ENCODE measurements at places on chromosomes 5 and 9.

DNA sequence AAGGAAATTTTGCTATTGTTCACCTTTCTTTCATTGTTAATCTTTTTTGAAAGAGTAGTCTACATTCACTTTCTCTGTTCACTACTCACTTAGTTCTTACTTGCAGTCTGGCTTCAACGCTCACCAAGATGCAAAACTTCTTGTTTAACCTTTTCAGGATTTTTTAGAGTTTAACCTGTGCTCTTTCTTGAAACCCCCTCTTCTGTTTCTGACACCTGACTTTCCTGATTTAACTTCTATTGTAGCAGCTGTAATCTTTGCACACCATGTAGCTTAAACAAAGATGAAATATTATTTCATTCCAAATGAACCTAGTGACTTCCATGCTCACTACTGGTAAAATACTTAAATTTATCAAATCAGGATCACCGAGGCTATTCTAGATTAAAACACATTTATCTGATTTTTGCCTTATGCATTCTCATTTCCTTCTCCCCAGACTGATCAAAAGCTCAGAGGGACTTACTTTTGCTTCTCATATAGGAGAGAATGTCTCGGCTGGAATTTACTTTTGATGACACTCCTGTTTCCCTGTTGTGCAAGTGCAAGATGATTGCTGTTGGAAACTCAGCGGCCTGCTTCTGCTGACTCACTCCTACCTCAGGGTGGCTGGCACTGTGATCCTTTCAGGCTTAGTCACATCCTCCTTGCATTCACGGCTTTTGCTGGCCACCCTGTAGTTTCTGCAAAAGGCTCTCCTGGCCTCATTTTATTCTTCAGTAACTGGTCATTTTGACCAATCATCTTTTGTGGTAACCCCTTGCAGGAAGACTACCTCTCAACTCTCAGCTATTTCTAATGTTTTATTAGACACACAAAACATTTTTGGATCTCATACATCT is 109.3 kb upstream of the IFNE start:
- peak; percentile 98 for ATAC-seq

GRCh38 chr9:78030296-78030552 is 1.4 kb downstream of the GNAQ start:
- ATAC-seq: no peak

DNA sequence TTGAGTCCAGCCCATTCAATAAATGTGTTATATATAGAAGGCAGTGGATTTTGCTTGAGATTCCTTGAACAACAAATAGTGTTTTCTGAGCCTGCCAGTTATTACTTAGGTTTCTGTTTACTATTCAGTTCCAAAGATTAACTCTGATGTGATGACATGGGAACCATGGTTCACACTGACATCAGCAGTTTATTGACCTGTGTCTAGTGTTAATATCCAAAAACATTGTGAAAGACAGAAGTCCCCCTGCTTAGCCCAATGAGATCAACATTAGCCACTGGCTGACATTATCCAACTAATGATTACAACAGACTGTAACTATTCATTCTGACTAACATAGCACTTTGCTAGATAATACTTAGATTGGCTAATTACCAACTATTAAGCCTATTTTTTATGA is 14.9 kb downstream of the APBA1 start:
- ATAC-seq: no peak

GRCh38 chr5:27502236-27502635 is 463.9 kb upstream of the CDH9 start:
- no peak for ATAC-seq

GRCh38 chr9:76085596-76085995 is 195.1 kb downstream of the PCSK5 start:
- no peak for ATAC-seq

DNA sequence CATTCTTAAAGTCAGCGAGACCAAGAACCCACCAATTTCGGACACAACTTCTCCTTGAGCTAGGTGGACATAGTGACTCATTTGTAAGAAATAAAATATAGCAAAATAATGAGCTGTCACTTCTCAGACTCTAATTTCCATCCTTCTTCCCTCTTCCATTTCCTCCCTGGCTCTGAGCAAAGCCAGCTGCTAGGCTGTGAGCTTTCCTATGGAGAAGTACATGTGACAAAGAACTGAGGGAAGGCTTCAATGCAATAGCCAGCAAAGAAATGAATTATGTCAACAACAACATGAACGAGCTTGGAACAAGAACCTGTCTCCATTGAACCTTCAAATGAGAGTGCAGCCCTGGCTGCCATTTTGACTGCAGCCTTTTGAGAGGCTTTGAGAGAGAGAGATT is 25.9 kb upstream of the SELENOP start:
- no peak for ATAC-seq

DNA sequence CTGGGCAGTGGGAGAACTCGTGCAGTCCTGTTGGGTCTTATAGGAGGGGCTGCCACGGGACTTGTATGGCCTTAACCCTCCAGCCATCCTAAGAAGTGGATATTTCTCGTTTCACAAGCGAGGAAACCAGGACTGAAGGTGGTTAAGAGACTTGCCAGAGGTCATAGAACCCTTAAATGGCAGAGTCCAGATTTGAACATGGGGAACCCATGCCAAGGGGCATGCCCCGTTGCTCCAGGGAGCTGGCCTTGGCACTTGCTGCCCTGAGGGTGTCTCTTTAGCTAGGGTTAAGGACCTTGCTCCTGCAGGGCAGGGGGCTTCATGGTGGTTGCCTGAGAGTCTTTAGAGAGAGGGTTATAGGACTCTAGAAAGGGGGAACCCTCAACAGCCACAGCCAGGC is 63.4 kb downstream of the DAB2IP start:
- no peak for ATAC-seq

DNA sequence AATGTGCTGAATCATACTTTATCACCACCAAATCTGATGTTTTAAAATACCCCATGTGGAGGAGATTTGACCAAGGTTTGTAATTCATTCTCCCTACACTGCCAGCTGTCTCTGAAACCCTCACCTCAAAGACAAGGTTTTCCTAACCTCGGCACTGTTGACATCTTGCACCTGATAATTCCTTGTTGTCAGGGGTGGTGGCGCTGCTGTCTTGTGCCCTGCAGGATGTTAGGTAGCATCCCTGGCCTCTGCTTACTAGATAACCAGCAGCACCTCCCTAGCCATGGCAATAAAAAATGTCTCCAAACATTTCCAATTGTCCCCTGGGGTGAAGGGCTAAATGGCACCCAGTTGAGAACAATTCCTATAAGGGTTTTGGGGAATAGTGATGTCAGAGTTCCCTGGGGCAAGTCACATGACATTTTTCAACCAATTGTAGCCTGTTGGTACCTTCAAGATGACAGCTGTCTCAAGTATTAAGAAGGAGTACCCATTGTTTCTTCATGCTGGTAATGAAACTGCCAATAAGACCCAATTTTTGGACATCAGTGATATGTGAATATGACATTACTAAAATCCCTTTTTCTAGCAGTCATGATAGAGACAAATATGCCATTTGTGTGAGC is 160.6 kb upstream of the PLCXD3 start:
- ATAC-seq: no peak

GRCh38 chr5:4700871-4701270 is 439.3 kb upstream of the ADAMTS16 start:
- ATAC-seq: no peak

DNA sequence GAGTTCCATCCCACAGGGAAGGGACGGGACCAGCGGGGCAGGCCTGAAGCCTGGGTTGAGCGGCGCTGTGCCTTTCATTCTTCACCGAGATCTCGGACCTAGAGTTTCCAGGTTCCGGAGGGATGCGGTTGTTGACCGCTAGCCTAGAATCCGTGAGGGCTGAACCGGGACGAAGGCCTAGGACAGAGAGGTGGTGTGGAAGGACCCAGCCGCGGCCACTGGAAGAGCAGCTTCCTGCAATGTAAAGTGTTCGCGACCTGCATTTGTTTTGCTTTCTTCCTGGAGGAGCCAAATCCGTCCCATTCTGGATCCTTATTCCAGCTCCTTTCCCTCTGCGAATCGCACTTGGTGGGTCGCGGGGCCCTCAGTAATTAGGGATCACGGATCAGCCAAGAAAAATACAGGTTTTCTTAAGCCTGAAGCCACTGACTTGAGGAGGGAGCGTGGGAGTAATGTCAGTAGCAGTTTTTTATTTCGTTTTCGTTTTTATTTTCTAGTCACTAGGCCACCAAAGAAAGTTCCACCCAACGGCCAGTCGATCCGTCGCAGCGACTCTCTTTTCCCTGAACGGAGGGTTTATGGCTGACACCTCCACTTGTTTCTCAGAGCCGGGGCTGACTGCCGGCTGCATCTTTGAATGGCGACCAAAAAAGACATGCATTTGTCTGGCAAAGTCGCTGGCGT is 48.6 kb downstream of the ANXA2R start:
- no peak for ATAC-seq

GRCh38 chr9:134505032-134505431 is 136.6 kb upstream of the COL5A1 start:
- ATAC-seq: no peak

DNA sequence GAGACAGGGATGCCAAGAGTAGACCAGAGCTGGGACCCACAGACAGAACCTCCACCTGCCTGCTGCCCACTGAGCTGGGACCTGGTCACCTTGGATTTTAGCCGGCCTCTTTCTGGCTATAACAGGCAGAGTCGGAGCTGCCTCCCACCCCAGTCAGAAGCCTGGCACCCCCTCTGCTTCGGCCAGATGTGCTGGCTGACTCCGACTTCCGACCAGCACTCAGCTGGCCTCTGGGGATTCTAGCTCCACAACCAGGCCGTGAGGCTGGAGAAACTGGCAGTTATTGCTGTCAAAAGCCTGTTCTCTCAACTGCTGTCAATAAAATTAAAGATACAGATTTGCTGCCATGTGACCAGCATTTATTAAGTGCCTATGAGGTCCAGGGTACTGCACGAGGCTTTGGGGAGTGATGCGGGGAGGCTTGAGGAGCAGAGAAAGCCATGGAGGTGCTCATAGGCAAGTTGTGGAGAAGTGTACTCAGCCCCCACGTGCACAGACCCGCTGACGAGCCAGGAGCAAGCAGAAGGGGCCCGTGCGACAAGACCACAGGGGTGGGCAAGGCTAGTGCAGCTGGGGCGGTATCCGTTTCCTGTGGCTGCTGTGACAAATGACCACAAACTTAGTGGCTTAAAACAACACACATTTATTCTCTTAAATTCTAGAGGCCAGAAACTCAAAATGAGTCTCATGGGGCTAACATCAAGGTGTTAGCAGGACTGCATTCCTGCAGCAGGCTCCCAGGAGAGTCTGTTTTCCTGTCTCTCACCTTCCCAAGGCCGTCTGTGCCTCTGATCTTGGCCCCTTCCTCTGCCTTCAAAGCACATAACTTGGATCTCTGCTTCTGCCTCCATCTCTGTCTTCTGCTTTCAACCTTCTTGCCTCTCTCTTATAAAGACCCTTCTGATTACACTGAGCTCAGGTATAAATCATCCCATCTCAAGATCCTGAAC is 13.1 kb downstream of the GFI1B start:
- no peak for ATAC-seq

DNA sequence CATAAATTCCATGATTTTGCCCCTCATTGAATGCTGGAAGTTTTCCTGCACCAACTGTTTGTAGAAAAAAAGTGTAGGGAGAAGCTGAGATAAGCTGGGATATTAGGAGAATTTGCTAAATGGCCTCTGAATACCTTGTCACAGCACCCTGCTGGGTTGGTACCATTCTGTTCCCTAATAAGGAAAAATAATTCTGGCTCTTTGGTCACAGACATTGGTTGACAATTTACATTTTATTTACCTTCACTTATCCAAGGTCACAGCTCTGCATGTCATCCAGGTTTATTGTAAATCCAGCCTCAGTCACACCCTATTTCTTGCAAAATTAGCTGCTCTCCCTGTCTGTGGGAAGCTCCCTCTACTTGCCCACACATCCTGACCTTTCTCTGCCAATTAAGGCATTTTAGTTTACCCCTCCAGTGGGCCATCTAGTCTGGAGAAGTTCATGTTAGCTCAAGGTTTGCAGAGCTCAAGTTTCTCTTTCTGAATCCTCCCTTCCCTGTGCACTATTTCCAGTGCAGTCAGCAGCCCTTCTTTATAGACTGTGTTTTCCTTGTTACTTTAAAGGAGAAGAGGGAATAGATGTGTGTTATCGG is 115.4 kb upstream of the NTRK2 start:
- ATAC-seq: peak; percentile 21

DNA sequence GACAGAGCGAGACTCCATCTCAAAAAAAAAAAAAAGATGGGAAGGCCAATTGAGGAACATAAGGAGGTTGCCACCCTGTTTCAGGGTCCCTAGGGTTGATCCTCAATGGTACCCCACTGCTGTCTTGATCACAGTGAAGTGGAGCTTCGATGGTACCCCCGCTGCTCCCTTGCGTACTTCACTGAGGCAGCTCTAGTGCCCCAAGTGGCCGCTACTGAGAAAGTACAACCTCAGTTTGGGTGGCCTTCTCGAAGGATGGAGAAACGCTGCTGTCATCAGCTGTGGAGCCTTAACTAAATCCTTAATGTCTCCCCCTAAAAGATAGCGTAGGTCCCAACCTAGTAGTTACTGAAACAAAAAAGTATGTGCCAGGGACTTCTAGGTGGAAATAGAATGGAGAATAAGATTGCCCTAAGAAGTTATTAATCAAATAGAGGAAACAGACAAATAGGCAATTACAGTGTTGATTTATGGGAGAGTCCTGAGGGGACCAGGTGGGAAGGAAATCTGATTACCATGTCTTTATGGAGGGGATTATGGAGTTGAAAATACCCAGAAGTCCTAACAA is 6.3 kb downstream of the TESK1 start:
- ATAC-seq: peak; percentile 27

DNA sequence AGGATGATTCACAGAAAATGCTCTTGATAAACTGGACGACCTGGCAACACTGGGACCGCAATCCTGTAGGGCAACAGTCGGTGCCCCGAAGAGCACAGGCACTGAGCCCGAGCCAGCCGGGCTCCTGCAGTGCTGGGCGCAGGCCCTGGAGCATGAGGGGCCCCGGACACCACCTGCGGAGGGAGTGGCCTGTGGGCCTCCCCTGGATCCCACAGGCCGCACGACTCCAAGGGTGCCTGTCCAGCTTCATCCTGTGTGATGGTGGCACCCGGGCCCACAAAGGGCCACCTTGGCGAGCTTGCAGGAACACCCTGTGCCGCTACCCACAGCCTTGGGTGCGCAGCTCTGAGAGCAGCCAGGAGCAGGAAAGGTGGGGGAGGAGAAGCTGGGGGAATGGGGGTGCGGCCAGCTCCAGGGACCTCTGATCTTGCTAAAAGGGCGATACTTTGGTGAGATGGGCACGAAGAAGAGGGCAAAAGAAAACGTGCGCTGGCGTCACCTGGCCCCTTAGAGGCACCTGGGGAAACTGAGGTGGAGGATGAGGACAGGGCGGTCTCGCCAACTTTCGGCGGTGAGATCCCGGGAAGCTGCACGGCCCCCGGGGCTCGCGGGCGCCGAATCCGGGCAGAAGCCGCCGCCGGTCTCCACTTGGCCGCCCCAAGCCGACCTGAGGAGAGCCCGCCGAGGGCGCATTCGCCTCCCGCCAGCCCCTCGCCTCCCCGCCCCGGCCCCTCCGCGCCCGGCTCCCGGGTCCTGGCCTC is 722 bp downstream of the TBC1D9B start:
- peak; percentile 40 for ATAC-seq

DNA sequence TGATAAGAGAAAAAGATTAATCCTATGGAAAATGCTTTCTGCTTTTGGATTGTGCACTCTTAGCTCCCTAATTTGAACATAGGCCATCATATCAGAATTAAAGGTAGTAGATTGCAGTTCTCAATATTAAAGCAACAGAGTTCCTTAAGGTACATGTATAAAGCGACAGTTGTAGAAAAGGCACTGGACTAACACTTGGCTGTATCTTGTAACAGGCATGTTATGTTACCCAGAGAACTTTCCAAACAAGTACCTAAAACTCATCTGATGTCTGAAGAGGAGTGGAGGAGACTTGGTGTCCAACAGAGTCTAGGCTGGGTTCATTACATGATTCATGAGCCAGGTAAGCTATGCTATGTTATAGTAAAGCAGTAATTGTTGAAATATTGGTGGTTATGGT is 3.3 kb upstream of the SECISBP2 start:
- no peak for ATAC-seq

Data from esophagus mucosa (tissue), 1 donor.